ENCODE measurements at places on chromosomes 7 and 10.

- DNase-seq = no peak
These were observed 4.3 kb downstream of the DYNC1I1 start for GRCh38 chr7:95776561-95777185.

DNA sequence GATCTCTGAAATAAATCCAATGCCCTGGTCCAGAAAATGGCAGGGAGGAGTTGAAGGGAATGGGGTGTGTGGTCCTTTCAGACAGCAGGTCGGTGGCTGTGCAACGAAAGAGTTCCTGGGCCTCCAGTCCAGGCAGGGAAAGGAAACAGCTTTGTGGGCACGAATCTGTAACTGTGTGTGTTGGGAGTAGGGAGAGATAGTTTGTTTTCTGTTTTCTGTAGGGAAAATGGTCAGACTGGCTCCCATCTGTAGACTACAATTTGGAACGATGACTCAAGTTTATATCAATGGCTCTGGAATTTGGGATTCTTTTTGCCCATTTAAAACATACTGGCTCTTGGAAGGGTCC is 2.6 kb upstream of the HOXA9 start:
- peak; percentile 46 for DNase-seq

GRCh38 chr7:95213809-95214492 is 110.4 kb downstream of the PON1 start:
- no peak for DNase-seq

DNA sequence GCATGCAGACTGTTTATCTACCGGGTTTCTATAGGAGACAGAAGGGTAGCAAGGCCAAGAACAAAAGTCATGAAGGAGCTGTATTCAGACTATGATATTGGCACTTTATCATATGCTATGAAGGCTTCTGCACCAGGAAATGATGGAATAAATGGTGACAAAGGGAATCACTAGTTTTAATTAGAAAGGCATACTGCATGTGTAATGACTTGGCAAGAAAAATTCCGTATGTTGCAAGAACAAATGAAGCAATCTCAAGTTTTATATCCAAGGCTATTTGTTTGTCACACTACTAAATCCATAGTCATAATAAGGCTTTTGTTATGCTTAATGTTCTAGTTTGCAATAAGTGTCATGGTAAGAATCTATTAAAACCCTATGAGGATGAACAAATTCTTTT is 230.9 kb downstream of the ZEB1 start:
- DNase-seq = no peak

DNA sequence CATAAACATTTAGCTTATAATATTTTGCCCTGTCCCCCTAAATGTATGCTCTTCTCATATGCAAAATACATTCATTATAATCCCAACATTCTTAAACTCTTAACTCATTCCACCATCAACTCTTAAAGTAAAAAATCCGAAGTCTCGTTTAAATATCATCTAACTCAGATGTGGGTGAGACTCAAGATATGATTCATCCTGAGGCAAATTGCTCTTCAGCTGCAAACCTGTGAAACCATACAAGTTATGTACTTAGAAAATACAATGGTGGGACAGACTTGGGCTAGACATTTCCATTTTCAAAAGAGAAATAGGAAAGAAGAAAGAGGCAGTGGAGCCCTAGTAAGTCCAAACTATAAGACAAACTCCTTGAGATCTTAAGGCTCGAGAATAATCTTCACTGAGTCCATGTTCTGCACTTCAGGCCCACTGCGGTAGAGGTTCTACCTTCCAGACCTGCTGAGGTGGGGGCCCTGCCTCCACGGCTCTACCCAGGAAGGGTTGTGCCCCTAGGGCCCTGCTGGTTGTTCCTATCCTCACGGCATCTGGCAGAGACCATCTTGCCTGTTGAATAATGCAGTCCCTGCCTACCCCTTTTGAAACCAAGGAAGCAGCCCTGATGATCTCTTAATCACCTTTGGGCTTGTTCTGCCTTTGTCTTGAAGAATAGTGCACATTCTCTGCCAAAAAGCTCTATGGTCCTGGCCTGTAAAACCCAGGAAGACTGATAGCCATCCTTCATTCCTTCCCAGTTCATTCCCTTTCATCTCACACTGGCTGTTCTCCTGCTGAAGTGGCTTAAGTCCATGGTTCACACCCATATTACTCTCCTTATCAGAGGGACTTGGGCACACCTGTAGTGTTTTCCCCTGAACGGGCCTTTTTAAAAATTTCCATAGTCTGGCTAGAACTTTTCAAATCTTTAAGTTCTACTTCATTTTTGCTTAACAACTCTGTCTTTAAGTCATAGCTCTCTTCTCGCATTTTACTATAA is 37.3 kb downstream of the INPP5F start:
- DNase-seq = no peak

- DNase-seq = peak; percentile 69
These were observed 44.8 kb upstream of the FAM133B start for GRCh38 chr7:92634924-92635519.

DNA sequence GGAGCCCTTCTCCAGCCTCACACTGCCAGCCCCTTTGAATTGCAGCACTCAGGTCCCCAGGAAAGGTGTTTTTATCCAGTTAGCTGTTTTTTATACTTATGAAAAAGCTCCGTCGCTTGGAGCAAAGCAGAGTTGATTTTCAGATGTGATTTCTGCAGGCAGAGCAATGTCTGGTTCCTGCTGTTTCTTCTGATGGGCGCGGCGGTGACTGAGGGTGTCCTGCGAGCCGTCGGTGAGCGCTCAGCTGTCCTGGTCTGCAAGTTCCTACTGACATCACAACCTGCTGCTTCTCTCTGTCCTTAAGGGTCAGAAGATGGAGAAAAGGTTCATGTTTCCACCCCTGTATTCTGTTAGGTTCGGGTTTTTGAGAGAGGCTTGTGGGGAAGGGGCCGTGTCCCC is 109.6 kb upstream of the FAM20C start:
- DNase-seq = no peak

DNA sequence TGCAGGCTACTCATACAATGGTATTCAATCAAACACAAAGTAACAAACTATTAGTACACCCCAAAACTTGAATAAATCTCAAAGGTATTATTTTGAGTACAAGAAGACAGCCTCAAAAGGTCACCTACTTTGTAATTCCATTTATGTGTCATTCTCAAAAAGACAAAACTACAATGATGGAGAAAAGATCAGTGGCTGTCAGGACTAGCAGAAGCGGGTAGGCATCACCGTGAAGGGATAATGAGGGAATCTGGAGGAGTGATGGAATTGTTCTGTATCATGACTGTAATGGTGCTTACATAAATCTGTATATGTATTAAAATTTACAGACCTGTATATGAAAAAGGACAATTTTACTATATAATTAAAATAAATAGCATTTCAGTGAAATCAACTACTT is 37.0 kb downstream of the COG5 start:
- DNase-seq = no peak

DNA sequence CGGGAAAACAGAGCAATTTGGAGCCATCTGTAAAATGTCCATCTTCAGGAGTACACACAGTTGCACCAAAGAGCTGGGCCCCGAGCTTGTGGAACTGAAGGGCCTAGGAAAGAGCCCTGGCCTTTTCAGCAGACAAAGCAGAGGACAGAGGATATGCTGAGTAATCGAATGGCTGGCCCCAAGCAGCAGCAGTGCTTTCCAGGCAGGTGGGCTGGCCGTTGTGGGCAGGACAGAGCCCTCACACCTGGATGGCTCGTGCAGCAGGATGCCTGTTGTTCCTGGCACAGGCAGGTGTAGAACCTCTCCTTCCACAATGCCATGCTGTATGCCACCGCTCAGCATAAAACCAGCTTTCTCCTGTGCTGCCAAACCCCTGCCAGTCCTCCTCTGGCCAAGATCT is 32.5 kb upstream of the TNS3 start:
- peak; percentile 64 for DNase-seq

- DNase-seq = no peak
These were observed 48.4 kb downstream of the ZCCHC24 start for GRCh38 chr10:79397051-79397450.

DNA sequence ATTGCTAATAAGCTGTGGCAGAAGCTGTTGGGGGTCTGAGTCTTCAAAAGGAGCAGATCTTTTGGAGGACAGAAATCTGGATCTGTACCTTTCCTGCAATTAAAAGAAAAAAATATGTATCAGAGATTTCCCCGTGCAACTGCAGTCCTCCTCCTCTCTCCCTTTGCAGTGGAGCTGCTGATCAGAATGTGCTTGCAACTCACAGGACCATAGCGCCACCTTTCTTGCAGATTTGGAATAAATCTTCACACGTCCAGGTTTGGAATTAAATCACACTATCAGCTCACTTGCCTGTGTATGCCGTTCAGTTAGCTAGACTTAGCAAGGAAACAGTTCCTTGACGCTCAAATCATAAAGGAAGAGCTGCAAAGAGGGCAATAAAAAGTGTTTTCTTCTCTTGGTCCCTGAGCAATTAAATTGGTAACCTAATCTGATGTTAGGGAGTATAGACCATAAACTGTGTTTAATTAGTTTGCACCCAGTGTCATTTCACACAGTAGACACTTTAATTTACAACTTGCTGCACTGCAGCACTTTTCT is 77.4 kb downstream of the PON1 start:
- peak; percentile 94 for DNase-seq

DNA sequence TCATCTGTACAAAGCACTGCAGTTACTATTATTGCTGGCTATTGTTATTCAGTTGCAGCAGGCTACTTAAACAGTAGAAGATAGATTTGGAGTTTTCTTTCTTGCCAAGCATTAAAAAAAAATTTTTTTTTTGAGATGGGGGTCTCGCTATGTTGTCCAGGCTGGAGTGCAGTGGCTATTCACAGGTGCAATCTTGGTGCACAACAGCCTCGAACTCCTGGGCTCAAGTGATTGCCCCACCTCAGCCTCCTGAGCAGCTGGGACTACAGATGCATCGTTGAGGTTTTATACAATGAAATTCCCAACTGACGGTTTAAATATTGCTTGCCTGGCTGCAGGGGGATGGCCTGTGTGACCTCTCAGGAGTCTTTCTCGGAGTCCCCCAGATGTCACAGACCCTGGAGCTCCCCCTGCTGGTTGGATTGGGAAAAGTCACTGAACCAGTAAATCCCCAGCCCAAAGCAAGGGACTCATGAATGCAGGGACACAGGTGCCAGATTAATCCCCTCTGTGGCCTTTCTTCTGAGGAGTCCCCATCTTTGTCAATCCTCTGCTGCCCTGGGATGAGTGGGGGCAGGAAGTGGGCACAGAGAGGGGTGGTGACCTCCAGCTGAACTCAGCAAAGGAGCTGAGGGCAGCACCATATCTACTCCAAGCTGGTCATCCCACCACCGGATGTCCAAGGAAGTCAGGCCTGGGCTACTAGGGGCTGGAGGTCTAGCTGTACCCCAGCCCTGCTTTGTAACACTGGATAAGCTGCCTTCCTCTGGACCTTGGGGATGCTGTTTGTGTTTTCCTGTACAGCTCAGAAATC is 149.6 kb downstream of the C10orf105 start:
- peak; percentile 66 for DNase-seq

GRCh38 chr10:97063983-97064837 is 121.5 kb downstream of the SLIT1 start:
- peak; percentile 35 for DNase-seq

DNA sequence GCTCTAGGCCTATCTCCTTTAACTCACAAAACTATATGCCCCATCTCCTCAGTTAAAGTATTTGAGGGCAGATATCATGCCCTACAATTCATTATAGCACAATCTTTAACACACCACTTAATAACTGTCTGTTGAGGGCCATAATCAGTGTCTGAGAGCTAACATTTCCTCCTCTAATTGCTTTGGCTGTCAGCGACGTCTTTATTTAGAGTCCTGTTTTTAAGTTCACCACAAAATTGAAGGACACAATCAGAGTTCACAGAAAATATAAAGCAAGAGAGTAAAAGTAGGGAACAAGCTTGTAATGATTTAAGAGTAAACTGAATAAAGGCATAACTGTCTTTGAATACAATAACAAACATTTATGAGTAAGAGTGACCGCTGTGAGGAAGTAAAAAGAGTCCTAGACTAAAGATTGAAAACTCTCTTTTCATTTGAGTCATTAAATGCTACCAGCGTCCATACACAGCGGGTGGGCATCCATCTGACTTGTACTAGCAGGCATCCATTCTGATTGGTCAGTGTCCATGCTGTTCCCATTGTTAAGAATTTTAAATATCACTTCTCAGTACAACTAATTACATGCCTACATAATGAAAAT is 38.4 kb upstream of the ABCB4 start:
- DNase-seq = peak; percentile 78

GRCh38 chr10:11509036-11509435 is 102.4 kb downstream of the USP6NL start:
- DNase-seq = no peak

DNA sequence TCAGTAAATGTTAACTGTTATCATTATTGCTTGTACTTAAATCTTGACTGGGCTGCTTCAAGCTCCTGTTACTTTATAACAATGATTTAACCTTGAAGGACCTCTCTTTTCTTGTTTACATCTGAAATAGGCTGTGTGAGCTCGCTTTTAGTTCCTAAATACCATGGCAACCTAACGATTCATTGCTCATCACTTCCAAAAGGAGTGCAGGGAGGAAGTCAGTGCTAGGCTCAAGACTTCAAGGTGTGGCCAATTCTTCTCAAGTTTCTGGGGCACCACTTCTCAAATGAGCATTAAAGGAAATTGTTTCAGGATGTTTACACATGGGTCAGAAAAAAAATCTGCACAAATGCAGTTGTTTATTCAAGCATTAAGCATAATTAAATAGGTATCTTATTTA is 284.2 kb downstream of the MTERF1 start:
- peak; percentile 78 for DNase-seq

DNA sequence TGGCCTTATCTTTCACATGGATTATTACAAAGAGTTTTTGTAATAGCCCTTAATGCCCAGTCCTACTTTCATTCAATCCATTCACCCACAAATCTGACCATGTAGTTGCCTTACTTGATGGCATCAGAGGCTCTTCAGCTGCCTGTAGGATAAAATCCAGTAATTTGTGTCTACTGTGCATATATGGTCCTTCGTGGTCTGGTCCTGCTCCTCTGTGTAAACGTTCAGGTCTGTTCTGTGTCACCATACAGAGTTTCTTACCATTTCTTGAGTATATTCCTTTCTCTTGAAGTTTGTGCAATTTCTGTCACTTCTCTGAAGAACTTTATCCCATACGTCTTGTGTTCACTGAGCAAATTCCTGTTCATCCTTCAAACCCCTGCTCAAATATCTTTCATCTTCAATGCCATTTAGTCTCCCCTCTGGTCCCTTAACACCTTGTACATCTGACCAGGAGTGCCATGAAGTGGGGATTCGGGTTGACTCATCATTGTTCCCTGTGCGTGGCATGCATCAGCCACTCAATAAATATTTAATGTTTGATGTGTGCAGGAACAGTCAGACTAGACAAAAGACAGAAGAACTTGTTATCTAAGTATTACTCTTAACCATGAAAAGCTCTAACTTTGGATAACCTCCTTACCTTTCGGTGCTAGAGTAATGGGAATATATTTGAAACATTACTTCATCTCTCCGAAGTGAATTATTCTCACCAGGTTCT is 98.6 kb upstream of the RPA3 start:
- DNase-seq = no peak

DNA sequence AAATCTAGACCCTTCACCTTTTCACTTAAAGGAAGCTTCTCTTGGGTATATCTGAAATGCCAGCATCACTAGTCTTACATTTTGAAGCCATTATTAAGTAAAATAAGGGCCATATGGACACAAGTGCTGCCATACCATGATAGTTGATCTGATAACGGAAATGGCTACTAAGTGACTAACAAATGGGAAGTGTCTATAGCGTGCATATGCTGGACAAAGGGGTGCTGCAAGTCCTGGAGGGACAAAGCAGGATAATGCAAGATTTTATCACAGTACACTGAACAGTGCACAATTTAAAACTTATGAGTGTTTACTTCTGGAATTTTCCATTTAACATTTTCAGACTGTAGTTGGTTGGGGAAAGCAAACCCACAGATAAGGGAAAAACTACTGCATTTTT is 117.9 kb downstream of the ELMO1 start:
- no peak for DNase-seq

- peak; percentile 20 for DNase-seq
These were observed 14.1 kb downstream of the ESYT2 start for GRCh38 chr7:158815083-158815799.

Measured in NCI-H69 (cell line).